ENCODE measurements at places on chromosomes 6 and 20.

GRCh38 chr6:150659046-150659763 is 59.5 kb downstream of the PLEKHG1 start:
- no peak for DNase-seq

DNA sequence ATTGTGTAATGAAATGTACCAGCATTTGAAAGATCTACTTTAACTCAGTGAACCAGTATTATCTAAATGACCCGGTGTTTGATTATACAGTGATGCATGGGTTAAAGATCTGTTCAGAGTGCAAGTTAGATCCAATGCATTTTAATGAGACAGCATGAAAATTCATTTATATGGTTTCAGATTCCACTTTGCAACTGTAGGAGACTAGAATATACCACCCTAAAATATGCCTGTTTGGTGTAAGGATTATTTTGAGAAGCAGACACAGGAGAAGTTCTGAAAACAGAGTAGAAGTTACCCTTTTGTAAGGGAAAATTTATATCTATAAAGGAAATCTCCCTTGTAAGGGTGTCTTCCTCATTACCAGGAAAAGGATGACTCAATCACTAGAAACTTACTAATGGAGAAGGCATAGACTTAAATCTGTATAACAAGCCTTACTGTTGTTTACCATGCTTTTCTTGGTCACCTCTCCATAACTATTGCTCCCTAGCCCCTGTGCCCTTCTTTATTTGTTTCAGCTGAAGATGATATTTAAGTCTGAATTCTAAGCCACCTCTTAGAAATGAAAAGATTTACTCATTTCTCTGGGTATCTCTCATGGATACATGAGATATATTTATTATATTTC is 105.4 kb downstream of the NCOA3 start:
- no peak for DNase-seq

DNA sequence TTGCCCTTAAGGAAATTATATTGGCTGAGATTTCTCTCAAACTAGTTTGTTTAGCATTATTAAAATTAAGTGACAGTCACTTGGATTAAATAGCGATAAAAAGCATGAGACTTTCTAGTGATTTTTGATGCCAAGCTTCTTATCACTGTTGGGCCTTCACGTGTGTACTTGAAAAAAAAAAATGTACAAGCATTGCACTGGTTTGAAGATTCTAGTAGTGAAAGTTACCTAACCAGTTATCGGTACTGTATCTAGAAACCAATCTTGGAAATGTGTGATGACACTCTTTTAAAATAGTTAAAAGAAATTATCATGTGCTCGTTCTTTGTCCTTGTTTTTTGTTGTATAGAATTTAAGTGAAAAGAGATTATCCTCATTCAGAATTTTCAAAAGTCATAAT is 102.1 kb downstream of the SCAF8 start:
- no peak for DNase-seq

- no peak for DNase-seq
These were observed at the start of gene C6orf118 for GRCh38 chr6:165308926-165309731. TSS of gene C6orf118 (minus strand) at chr6:165309605. CDS start at chr6:165309586, 19 bp downstream.

DNA sequence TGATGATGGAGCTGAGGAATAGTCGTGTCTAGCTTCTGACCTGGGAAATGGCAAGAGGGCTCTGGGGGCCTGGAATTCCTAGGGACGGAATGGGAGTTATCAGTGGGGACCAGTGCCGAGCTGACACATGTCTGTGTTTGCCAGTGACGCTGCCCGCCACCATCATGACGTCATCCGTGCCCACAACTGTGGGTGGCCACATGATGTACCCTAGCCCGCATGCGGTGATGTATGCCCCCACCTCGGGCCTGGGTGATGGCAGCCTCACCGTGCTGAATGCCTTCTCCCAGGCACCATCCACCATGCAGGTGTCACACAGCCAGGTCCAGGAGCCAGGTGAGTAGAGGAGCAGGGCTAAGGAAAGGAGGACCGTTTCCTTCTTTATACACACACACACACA is 3.8 kb upstream of the CUL9 start:
- DNase-seq = no peak

DNA sequence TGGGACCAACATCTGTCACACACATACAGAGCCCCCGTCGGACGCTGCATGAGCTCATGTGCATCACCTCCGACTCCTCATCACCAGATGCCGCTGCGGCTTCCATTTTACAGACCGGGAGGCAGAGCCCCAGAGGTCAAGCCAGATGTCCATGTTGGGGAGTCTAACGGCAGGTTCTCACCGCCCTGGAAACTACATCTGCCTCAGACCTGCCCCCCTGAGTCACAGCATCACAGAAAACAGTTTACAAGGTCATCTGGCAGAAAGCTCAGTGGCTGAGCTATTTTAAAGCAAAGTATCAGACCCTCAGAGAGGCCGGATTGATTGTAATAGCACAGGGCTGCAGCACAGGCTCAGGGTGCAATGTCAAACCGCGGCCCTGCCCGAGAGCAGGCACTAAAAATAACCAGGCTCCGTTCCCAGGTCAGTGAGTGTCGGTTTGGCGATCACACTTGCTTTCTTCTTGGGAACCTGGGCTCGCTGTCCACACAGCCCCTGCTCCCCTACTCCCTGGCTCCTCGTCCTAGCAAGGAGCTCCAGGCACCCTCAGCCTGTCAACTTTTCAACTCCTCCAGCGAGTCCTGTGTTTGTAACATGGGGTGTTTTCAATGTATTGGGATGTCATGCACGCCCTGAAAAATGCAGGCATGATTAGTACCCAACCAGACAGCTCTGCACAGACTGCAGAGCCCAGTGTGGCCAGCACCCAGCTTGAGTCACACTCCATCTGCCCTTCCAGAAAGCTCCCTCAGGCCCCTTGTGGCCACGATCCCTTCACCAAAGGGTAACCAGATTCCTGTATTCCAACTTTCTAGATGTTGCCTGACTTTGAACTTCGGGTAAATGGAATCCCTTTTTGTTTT is 264.5 kb downstream of the CDH4 start:
- no peak for DNase-seq

DNA sequence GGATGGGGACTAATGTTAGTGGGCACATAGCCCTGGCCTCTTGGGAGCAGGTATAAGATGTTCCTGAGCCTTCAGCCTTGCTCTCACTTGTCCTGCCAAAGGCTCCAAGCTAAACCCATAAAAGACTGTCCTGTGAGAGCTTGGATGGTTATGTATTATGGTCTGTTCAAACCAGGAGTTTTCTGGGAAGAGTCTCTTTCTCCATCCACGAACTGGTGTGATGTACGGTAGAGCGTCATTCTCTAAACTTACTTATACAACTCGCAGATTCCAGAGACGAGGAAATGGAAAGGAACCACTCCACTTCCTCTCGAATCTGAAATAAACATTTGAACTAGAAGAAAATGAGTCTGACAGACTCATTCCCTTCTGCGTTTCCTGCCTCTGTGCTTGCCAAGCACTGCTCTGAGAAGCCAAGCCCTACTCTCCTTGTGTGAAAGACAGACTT is 5.3 kb downstream of the SOBP start:
- no peak for DNase-seq

DNA sequence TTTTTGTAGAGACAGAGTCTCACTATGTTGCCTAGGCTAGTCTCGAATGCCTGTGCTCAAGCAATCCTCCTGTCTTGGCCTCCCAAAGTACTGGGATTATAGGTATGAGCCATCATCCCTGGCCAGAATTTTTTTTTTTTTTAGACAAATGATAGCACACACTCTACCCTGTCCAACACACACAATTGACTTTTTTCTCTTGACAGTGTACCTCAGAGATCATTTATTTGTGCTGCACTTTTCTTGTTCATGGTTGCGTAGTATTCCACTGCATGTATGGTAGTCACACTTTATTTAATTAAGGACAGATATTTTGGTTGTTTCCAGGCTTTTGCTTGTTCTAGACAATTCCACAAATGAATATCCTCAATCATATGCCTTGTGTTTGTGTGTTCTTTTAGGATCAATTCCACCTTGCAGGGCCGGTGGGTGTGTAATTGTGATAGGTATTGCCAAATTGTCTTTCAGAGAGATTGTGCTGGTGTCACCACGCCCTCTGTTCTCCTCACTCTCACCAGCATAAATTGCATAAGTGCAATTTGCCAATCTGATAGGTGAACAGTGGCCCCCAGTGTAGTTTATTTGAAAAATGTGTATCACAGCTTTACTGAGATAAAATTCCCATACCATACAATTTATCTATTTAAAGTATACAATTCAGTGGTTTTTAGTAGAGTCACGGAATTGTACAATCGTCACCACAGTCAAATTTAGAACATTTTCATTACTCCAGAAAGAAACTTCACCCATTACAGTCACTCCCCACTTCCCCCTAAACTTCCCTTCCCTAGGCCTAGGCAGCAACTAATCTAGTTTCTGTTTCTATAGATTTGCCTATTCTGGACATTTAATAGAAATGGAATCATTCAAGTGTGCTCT is 20.1 kb downstream of the SRC start:
- no peak for DNase-seq

DNA sequence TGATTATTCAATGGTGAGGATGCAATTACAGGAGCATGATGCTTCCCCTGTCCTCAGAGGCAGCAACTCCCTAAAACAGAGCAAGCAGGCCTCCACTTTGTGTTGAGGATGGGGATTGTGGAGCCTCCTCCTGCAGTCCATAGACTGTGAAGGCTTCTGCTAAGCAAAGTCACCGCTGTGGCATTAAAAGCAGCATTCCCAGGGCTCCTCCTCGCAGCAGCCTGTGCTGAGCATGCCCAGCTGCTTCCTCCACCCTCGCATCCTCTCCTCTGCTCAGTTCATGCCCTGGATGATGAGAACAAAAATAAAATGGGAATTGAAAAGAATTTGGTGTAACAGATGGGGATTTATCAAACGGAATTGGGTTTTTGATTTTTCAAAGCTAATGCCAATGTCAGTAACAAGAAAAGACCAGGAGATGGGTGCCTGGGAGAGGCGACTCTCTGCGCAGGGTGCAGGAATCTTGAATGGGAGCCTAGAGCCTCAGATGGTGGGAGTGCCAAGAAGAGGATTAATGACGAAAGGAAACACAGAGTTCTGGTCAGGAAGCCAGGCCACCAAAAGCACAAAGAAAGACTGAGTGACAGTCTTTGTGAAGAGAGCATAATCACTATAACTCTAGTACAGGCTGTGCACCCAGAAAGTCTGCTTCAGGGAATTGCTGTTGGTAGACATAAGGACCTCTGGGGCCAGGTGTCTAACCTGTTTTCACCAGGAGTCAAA is 347.6 kb downstream of the TPBG start:
- DNase-seq = no peak

- peak; percentile 9 for DNase-seq
These were observed 864.2 kb downstream of the KIF16B start for GRCh38 chr20:15708984-15709598.

DNA sequence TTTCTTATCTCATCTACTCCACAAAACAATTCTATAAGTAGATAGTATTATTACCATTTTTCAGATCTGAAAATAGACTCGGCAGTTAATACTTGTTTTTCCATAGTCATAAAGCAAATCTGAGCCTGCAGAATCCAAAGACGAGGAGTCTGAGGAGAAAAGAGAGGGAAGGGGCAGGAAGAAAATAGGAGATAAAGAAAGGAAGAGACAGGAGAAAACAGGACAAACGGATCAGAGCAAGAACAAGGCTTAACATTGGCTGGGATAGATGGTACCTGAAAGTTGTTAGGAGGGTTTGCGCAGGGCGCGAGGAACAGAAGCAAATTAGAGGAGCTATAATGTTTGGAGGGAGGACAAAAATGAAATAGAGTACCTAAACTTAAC is 639 bp upstream of the PPIL1 start:
- no peak for DNase-seq

DNA sequence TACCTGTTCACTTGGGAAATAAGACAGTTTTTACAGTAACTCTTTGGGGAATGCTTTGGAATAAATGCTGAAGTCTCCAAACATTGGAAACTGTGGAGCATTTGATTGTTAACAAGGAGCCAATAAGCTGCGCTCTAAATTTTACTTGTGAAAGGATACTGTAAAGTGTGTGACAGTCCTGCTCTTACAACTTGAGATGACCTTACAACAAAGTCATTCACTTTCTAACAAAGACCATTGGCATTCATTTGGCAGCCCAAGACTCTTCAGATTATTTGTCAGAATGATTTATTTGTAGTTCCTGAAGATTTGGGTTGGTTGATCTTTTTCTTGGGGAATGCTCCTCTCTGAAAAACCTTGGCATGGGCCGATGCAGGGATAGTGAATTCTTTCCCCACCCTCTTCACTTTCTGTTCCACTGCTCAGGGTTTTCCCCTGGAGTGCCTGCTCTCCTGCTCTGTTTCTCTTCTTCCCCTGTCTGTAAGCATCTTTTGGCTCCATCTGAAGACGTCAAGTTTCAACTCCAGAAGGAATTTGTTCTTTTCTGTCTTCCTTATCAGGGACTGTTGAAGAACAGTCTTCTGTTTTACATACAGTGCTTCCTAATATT is 116.4 kb downstream of the AKAP7 start:
- DNase-seq = no peak
